ENCODE measurements at places on chromosomes 3 and 15. TPM values are rescaled to one million over a fixed set of nuclear protein-coding genes. Genes with fewer than 3 reads are reported as not detected.
A peak's percentile ranks its signal among the peaks of the same experiment; 100 is the strongest.

DNA sequence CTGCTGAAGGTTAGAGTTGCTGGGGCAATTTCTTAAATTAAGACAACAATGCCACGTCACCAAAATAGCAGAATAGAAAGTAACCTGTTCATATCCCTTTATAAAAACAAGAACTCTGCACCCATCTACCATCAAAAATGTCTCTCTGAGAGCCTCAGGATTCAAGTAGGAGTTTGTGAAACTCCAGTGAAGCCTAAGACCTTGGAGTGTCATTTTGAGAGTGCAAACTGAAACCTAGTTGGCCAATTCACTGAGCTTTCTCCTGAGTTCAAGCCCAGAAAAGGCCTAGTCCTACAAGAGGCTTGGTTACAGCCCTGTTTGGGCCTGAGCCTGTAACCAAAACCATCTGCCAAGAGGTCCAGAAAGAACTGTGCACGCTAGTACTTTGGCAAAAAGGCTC, 335.1 kb downstream of the EFHB start:
- no peaks in the 10 kb centered on the region for H3K27me3 ChIP-seq
- no peak overlapping the region for H3K4me3 ChIP-seq
- H3K36me3 ChIP-seq, result no peaks in the 10 kb centered on the region
- H3K27ac ChIP-seq, result no peak overlapping the region
- no peaks in the 10 kb centered on the region for H3K4me1 ChIP-seq

GRCh38 chr15:40300771-40301170, 7.0 kb downstream of the PLCB2 start:
- no peaks in the 10 kb centered on the region for H3K27me3 ChIP-seq
- no peak for DNase-seq
- no peak overlapping the region for H3K27ac ChIP-seq
- H3K36me3 ChIP-seq, result no peaks in the 10 kb centered on the region
- H3K4me1 ChIP-seq, result peaks cover 4% of the 10 kb centered on the region

GRCh38 chr3:52848617-52849016, 13.8 kb upstream of the MUSTN1 start:
- H3K36me3 ChIP-seq, result 0 out of 2 replicates have a peak, but pooled peaks cover 3% of the 10 kb centered on the region
- no peak overlapping the region for H3K27ac ChIP-seq
- no peak for DNase-seq
- H3K4me3 ChIP-seq, result no peak overlapping the region
- 0 out of 2 replicates have a peak, but pooled peaks cover 4% of the 10 kb centered on the region for H3K4me1 ChIP-seq
- no peaks in the 10 kb centered on the region for H3K27me3 ChIP-seq

DNA sequence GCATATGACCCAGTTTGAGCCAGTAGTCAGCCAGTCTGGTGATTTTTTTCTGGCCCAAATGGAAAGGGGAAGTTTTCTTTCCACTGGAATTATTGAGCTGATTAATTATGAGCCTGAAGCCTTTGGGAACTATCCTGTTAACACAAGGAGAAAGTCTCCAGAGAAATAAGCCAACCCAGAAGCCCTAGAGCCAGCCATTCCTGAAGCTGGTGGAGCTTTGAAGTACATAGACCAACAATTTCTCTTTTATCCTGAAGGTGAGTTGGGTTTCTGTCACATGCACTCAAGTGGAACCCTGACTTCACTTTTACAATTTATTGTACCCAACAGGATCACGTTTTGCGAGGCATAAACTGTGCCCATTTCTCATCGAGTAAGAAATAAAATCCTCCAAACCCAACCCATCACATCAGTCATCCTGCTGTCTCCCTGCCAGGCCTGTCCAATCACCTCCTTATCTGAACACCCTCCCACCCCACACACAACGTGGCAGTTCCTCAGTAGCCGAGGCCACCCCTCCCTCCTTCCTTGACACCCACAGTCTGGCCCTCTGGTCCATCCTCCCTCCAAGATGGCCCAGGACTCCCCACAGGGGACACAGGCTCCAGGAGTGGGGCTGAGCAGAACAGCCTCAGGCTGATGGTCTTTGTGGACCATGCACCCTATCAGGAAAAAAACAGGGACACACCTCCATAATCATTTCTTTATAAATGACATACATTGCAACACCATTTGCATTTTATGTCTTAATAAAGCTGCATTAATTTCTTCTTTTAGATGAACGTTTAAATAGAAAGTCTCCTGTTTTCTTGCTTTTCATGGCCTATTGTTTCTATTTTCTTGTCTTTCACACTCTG, 55.7 kb upstream of the GATA2 start:
- H3K27ac ChIP-seq, result no peak overlapping the region
- no peaks in the 10 kb centered on the region for H3K36me3 ChIP-seq
- H3K27me3 ChIP-seq, result peaks cover 2% of the 10 kb centered on the region
- H3K4me1 ChIP-seq, result peaks cover 6% of the 10 kb centered on the region

- no peak for DNase-seq
- no peak overlapping the region for H3K4me3 ChIP-seq
- H3K36me3 ChIP-seq, result no peaks in the 10 kb centered on the region
Observed at GRCh38 chr15:88250826-88251225, 5.7 kb downstream of the NTRK3 start.

GRCh38 chr3:121692010-121692699, 31.5 kb upstream of the HCLS1 start:
- DNase-seq, result no peak
- H3K4me3 ChIP-seq, result no peak overlapping the region
- no peaks in the 10 kb centered on the region for H3K27me3 ChIP-seq
- no peaks in the 10 kb centered on the region for H3K4me1 ChIP-seq

DNA sequence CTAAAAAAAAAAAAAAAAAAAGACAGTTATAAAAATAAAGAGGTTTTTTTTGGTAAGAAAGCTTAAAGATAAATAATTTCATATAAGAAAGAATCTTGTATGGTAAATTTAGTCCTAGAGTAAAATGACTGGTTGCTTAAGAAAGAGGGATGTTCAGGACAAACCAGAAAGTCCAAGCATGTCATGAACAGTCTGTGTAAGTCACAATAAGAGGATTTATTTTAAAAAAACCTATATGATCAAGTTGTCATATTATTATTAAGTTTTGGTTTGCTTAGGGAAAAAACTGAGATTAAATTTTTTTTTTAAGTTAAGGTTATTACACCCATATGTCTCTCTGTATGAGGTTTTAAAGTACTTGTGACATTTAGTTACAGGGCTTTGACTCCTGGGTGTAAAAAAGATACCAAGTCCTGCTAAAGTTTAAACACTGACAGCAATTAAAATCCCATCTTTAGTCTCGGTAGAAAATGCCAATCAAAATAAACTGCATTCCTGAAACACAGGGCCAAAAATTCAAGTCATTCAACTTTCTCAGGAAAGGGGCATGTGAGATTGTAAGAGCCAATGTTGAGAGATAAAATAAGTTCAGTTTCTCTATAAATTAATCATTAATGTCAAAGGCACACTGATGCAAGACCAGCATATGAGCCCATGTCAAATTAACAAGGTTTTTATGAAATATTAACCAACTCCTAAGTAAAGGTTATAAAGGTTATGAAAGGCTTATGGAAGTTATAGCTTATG, 8.5 kb upstream of the BDH1 start:
- DNase-seq, result peak; percentile 56
- no peak overlapping the region for H3K4me3 ChIP-seq
- H3K36me3 ChIP-seq, result peaks cover 35% of the 10 kb centered on the region
- H3K27ac ChIP-seq, result no peak overlapping the region
- no peaks in the 10 kb centered on the region for H3K27me3 ChIP-seq

GRCh38 chr3:30890907-30891306, 3.6 kb downstream of the GADL1 start:
- peaks cover 25% of the 10 kb centered on the region for H3K27me3 ChIP-seq
- H3K4me3 ChIP-seq, result no peak overlapping the region
- no peak overlapping the region for H3K27ac ChIP-seq
- H3K4me1 ChIP-seq, result peaks cover 40% of the 10 kb centered on the region
- DNase-seq, result no peak

GRCh38 chr3:47950453-47951169, 65.6 kb downstream of the MAP4 start:
- no peak for DNase-seq
- no peaks in the 10 kb centered on the region for H3K27me3 ChIP-seq
- H3K36me3 ChIP-seq, result no peaks in the 10 kb centered on the region
- no peak overlapping the region for H3K4me3 ChIP-seq
- H3K4me1 ChIP-seq, result no peaks in the 10 kb centered on the region

DNA sequence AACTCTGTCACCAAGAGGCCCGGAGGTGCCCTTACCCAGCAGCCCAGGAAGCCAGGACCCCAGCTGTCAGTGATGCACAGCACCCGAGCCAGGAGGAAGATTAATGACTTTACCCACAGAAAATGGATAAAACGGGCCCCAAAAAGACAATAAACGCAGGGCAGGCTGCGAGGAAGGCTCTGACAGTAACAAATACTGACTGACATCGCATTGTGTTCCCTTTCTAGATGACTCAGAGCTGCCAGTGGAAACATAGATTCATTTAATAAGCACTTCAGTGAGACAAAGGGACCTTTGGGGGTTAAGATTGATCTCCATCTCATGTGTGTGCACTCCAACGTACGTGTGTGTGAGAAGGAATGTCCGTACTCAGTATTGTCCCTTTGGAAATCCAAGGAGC, 225.3 kb upstream of the PPP2R3A start:
- H3K4me1 ChIP-seq, result peaks cover 10% of the 10 kb centered on the region
- H3K4me3 ChIP-seq, result no peak overlapping the region
- no peaks in the 10 kb centered on the region for H3K27me3 ChIP-seq
- H3K36me3 ChIP-seq, result no peaks in the 10 kb centered on the region

DNA sequence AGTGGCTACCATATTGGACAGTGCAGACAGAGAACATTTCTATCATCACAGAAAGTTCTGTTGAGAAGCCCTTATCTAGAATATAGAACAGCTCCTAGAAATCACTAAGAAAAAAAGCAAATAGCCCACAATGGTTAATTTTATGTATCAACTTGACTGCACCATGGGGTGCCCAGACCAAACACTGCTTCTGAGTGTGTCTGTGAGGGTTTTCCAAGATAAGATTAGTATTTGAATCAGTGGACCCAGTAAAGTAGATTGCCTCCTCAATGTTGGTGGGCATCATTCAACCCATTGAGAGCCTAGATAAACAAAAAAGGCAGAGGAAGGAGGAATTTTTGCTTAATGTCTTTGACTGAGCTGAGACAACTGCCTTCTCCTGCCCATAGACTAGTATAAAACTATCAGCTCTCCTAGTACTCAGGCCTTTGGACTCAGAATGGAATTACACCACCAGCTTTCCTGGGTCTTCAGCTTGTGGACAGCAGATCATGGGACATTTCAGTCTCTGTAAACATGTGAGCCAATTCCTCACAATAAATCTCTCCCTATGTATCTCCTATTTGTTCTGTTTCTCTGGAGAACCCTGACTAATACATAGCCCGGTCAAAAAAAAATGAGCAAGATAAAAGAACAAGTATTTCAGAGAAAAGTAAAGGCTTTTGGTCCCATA, 55.9 kb upstream of the OXTR start:
- no peaks in the 10 kb centered on the region for H3K4me1 ChIP-seq
- DNase-seq, result no peak
- H3K27me3 ChIP-seq, result no peaks in the 10 kb centered on the region
- no peaks in the 10 kb centered on the region for H3K36me3 ChIP-seq
- no peak overlapping the region for H3K4me3 ChIP-seq
- H3K27ac ChIP-seq, result no peak overlapping the region

GRCh38 chr15:51971032-51971374, 575 bp downstream of the LEO1 start:
- no peaks in the 10 kb centered on the region for H3K36me3 ChIP-seq
- peak overlapping the region; percentile 97 for H3K4me3 ChIP-seq
- H3K4me1 ChIP-seq, result peaks cover 7% of the 10 kb centered on the region
- no peak for DNase-seq
- H3K27ac ChIP-seq, result peak overlapping the region; percentile 75
- H3K27me3 ChIP-seq, result no peaks in the 10 kb centered on the region

DNA sequence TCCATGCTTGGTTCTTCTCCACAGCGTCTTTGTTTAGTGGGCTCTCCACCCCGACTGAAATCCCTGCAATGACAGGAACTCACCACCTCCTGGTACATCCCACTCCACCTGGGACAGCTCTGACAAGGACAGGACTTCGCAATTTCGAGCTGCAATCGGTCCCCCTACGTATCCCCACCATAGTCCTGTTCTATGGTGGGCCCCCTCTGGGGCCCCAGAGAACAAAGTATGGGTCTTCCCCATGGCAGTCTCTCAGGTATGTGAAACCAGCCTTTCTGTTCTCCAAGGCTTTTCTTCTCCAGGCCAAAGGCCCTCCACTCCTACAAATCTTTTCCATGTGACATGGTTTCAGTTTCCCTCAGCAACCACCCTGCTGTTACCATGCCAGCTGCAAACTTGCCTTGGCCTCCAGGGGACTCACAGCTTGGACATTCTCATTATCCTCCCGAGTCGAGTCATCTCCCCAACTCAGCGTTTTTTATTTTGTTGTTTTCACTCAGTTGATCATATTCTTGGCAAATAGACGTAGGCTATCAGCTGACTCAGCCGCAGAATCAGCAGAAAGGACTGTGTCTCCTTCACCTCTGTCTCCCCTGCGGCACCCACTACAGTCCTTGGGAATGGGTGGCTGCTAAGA, 233.3 kb downstream of the OPA1 start:
- H3K4me3 ChIP-seq, result no peak overlapping the region
- H3K27ac ChIP-seq, result no peak overlapping the region
- H3K27me3 ChIP-seq, result no peaks in the 10 kb centered on the region
- no peak for DNase-seq
- H3K4me1 ChIP-seq, result peaks cover 22% of the 10 kb centered on the region

DNA sequence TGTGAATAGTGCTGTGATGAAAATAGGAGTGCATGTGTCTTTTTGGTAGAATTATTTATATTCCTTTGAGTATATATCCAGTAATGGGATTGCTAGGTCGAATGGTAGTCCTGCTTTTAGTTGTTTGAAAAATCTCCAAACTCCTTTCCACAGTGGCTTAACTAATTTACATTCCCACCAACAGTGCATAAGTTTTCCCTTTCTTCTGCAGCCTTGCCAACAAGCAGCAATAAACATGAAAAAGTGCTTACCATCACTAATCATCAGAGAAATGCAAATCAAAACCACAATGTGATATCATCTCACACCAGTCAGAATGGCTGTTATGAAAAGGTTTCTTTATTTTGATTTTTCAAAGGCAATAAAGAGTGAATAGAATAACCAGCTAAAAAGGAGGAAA, 1105.9 kb downstream of the NAALADL2 start:
- no peaks in the 10 kb centered on the region for H3K36me3 ChIP-seq
- no peak for DNase-seq
- no peak overlapping the region for H3K4me3 ChIP-seq

DNA sequence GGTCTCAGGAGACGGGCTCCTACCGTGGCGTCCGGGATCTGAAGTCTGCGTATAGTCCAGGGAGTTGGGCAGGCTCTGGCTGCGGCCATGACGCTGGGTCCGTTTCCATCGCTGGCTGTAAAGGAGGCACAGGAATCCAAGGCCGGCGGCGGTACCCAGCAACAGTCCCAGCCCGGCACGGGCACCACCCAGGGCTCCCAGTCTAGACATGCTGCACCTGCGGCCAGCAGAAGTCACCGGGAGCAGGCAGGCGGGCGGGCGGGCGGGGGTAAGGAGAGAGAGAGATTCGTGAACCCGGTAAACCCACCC, 526 bp downstream of the RMDN3 start:
- peak overlapping the region; percentile 98 for H3K4me3 ChIP-seq
- DNase-seq, result peak; percentile 62
- no peaks in the 10 kb centered on the region for H3K36me3 ChIP-seq
- H3K27ac ChIP-seq, result no peak overlapping the region

TEX55 gene
- total RNA-seq, result 0.27 TPM

OSTN gene
- total RNA-seq, result not detected

C3orf20 gene
- total RNA-seq, result not detected

RBPMS2 gene
- total RNA-seq, result 36.9 TPM

C15orf39 gene
- total RNA-seq, result 48.5 TPM

TTLL13 gene
- total RNA-seq, result not detected

GLDN gene
- total RNA-seq, result 1.5 TPM

LRRC31 gene
- total RNA-seq, result not detected

RYR3 gene
- total RNA-seq, result 1.2 TPM

GTPBP8 gene
- total RNA-seq, result 47.1 TPM

PRTG gene
- 2.3 TPM for total RNA-seq

SLC12A1 gene
- 0.19 TPM for total RNA-seq

SLC22A13 gene
- 0.66 TPM for total RNA-seq

ATP2B2 gene
- 0.35 TPM for total RNA-seq

UROC1 gene
- total RNA-seq, result not detected

BRK1 gene
- total RNA-seq, result 130 TPM

All from GM23338 (cell line).